ENCODE measurements at places on chromosomes 16 and 17.

GRCh38 chr16:75343286-75343685, 90.0 kb downstream of the CFDP1 start:
- no peak for DNase-seq

DNA sequence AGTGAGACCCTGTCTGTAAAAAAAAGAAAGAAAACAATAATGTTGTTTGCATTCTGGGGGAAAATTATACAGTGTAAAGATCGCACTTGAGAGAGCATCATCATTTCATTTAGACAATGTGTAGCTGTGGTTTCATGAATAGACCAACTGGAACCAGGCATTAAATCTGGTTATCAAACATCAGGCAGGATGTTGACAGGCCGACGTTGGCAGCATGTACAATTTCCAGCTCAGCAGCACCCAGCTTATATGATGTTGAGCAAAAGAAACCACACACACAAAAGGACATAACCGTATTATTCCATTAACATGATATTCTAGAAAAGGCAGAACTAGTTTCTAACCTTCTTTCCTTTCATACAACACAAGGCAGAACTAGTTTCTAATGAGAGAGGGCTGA, 5.8 kb downstream of the MARVELD3 start:
- DNase-seq, result peak; percentile 27

DNA sequence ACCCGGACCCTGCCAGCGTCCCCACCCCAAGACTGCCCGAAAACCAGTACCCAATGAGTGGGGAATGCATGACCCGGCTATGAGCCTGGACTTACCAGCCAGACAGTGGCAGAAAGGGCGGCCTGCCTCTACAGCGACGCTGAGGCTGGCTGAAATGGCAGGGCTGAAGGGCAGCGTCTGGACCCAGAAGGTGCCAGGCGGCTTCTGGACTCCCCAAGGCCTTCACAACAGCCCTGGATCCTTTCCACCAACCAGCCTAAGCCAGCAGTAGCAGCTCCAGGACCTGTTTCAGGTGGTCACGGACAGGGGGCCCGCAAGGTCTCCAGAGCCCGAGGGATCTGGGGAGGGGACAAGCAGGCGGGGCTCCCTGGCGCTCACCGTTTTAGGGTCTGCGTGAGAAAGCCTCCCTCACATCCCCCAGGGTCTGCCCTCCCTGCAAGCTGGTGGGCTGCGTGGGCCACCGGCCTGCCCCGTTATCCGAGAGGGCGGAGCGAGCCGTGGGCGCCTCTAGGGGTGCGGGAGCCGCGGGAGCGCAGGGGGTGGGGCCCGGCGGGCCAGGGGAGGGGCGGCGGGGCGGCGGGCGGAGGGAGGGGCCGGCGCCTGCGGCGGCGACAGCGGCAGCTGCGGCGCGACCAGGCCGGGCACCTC, at the start of gene RIPOR1:
RIPOR1 (plus strand) TSS at position 608 of the 648 bp plus-strand sequence. CDS start 9,618 bp downstream, outside the sequence.
- no peak for DNase-seq

- DNase-seq, result peak; percentile 25
Observed at GRCh38 chr17:50550661-50551432, 3.9 kb downstream of the SPATA20 start.

DNA sequence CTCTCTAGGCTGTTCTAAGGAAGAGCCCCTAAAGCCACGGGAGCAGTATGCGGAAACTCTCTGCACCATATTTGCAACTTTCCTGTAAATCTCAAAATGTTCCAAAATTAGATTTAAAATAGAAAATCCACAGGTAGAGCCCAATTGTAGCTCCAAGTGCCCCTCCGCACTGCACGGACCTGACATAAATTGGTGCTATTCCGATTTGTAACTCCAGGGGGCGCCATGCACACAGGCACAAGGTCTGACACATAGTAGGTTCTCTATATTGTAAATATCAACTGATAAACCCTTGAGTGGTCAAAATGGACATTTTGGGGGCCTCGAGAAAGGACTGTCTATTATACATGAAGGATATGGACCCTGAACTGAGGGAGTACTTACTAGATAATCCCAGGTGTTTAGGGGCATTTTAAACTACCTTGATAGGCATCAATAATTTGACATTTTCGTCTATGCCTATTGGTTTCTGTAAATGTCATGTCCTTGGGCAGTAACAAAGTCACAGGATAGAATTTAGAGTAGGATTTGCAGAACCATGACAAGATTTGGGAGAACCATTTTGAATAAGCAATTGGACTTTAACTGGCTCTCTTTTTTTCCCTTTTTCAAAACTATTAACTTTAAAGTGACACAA, 36.6 kb upstream of the TMEM132E start:
- no peak for DNase-seq

- DNase-seq, result no peak
Observed at GRCh38 chr16:19898924-19899604, 14.4 kb upstream of the GPRC5B start.

DNA sequence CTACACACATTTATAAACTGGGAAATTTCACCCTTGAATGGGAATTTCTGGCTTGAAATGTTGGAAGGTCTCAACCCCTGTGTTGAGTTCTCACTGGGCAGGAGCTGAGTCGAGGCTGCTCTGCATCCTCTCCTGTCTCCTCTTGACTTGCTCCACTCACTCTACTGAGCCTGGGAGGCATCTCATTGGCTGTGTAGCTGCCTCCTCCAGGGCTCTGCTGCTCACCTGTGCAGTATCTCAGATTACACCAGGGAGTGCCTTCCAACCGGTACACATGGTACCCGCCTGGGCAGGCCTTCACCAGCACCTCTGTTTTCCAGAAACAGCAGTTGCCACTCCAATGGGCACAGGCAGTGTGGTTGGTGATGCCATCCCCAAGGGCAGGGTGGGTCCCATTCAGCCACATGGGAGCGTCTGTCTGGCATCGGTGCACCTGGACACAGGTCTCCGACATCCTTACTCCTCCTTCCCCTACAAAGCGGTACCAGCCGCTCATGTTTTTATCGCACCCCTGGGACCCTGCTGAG, 3.7 kb downstream of the GP2 start:
- DNase-seq, result no peak

DNA sequence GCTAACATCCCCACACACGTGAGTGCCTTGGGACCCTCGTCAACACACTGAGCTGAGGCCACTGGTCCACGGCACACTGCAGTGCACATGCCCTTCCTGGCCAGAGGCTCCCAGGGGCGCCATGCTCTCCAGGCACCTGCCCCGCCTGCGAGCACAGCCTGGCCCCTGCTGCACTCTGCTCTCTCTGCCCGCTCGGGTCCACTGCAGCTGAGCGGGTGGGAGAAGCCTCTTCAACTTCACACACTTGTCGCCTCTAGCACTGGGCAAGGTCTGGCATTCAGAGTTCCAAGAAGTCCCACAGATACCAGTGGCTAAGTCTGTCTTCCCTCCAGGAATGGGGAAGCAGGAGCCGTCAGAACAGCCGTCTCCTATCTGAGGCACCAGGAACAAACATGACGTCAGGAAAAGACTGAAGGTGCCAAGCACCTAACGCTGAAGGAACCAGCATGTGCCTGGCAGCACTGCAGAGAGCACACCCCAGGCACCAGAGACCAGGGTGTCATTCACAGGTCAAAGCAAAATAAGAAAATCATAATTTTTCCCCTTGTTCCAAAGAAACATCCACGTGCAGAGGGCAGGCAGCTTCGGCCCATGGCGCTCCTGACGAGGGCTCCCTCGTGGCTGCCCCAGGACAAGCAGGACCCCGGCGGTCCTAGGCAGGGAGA, 82.9 kb downstream of the ZNF778 start:
- no peak for DNase-seq

DNA sequence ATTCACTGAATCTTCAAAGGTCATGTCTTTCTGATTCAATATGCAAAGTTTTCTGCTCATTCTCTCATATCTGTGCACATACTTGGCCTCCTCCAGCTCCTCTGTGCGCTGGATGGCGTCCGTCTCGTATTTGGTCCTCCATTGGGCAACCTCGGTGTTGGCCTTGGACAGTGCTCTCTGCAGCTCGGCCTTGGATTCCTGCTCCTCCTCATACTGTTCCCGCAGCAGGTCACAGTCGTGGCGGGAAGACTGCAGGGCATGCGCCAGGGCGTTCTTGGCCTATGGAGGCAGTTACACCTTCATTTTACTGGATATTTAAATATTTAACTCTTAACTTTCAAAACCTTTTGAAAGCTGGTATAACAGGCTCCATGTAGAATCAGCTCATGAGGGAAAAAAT, 8.2 kb upstream of the MYH1 start:
- no peak for DNase-seq

DNA sequence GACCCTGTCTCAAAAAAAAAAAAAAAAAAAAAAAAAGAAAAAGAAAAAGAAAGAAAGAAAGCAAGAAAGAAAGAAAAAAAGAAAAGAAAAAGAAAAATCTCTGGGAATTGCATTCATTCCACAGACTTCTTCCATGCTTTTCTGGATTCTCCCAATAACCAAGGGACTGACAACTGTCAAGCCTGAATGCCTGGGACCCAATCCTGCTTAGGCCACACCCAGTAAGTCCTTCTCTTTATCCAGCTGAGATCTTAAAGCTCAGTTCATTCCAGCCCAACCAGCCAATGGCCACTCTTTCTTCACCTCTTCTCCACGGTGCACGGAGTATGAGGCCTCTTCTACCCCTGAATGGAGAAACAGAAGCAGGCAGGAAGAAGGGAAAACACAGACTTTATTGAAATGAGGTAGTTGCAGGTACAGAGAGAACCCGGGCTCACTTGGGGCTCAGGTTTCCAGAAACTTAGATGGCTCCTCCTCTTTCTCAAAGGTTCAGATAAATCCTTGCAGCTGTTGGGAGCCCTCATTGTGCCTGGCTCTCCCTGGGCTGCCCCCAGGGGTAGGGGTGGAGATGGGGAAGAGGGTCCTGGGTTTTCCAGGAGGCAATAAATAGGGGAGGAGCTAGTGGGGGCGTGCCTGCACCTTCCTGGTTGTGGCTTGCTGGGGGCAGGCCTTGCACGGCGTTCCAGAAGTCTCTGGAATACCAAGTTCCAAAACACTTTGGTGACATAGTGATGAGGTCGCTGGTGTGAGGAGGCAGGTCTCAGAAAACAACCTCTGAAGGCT, 2.5 kb downstream of the HOXB1 start:
- no peak for DNase-seq

- no peak for DNase-seq
Observed at GRCh38 chr17:1179818-1180742, at the start of gene ABR. ABR (minus strand) TSS chr17:1179981; CDS start chr17:1179727, 254 bp downstream.

GRCh38 chr17:57337390-57337789, 81.1 kb downstream of the MSI2 start:
- no peak for DNase-seq

- DNase-seq, result no peak
Observed at GRCh38 chr17:9285602-9286427, 264.5 kb downstream of the NTN1 start.

GRCh38 chr17:56912105-56912999, 1.5 kb downstream of the TRIM25 start:
- no peak for DNase-seq

GRCh38 chr16:50699326-50700159, 6.1 kb downstream of the NOD2 start:
- DNase-seq, result no peak

DNA sequence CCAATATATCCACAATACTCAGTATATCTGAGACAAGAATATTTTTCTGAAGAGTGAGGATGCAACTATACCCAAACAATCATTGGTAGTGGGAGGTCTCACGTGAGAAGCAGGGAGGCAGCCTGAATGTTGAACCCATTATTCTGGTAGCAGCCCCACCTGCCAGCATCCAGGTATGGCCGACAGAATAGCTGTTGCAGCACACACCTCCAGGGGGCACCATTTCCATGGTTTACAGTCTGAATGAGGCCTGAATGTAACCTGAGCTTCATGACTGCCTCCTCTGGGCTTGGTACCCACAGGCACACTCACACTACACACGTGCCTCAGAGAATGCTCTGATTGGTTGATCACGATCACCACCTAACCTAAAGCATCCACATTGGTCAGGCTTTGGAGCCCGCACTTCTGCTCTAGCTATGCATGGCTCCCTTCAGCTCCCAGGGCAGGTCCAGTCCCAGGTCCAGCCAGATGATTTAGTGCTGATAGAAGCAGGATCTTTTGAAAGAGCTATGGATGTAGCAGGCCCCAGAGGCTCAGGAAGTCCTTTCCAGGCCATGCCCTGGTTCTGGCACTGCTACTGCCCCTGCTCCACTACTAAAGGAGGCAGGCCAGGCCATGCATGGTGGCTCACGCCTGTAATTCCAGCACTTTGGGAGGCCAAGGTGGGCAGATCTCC, 11.0 kb upstream of the CBFB start:
- DNase-seq, result peak; percentile 49

GRCh38 chr16:12228079-12228601, 251.6 kb downstream of the SNX29 start:
- no peak for DNase-seq

- DNase-seq, result no peak
Observed at GRCh38 chr17:27848931-27849330, 44.2 kb downstream of the LYRM9 start.

DNA sequence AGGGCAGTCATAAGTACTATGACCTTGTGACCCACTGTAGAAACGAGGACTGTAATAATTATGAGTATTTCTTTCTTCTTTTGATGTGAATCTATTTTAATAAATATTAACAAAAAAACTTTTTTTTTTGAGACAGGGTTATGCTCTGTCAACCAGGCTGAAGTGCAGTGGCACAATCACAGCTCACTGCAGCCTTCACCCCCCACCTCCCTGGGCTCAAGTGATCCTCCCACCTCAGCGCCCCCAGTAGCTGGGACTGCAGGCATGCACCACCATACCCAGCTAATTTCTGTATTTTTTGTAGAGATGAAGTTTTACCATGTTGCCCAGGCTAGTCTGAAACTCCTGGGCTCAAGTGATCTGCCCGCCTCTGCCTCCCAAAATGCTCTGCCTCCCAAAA, 32.6 kb downstream of the SCPEP1 start:
- DNase-seq, result no peak

- no peak for DNase-seq
Observed at GRCh38 chr17:8151641-8152111, 528 bp downstream of the PER1 start.

GRCh38 chr17:50863221-50863843, 2.8 kb downstream of the TOB1 start:
- no peak for DNase-seq

GRCh38 chr16:58734459-58734787, 307 bp upstream of the GOT2 start:
- DNase-seq, result no peak

- no peak for DNase-seq
Observed at GRCh38 chr16:52537516-52537915, 9.4 kb downstream of the TOX3 start.

GRCh38 chr16:88465387-88465983, 12.4 kb downstream of the ZFPM1 start:
- DNase-seq, result no peak

Data from NCI-H2081 treated with DMSO at 0.1 percent for 48 hours (cell line).